ENCODE measurements at places on chromosomes 6 and 20. TPM values are rescaled to one million over a fixed set of nuclear protein-coding genes. Genes with fewer than 3 reads are reported as not detected.

The DNMT3B gene
- 4.5 TPM for total RNA-seq

The TRAPPC3L gene
- total RNA-seq: not detected

The MANEA gene
- 13.8 TPM for total RNA-seq

The OR2B6 gene
- not detected for total RNA-seq

The L3MBTL1 gene
- total RNA-seq: 7.9 TPM

The CDH4 gene
- total RNA-seq: not detected

The CGAS gene
- total RNA-seq: 1.0 TPM

The CCN5 gene
- 0.53 TPM for total RNA-seq

The BTN1A1 gene
- total RNA-seq: 0.60 TPM

The BANF2 gene
- total RNA-seq: not detected

The SLC22A16 gene
- not detected for total RNA-seq

The LRRN4 gene
- 19.2 TPM for total RNA-seq

The PROKR2 gene
- not detected for total RNA-seq

The CASS4 gene
- total RNA-seq: 0.13 TPM

The AVP gene
- not detected for total RNA-seq

The SMPD2 gene
- 9.3 TPM for total RNA-seq

The OTOR gene
- 0.37 TPM for total RNA-seq

The TREML2 gene
- total RNA-seq: 0.40 TPM

The DEFB132 gene
- total RNA-seq: not detected

The RNF144B gene
- total RNA-seq: 2.2 TPM

The PRSS16 gene
- 11.2 TPM for total RNA-seq

The PLN gene
- total RNA-seq: 0.80 TPM

Data from hepatocyte (in vitro differentiated cells).